ENCODE measurements at places on chromosomes 5 and 9.

DNA sequence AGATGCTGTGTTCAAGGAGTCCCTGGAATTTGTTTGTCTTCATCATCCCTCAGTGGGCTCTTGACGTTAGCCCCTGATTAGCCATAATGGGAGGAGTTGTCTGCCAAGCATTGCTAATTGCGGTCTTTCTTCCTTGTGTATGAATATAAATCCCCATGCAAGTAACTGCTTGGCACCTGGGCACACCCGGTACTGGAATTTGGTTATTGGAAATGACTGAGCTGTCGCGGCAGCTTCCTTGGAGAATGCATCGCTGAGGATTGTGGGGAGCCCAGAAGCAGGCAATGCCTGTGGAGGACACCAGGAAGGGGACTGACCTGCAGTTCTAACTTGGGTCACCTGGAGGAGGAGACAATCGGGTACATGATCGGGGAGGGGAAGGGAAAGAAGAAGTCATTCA, 53.3 kb upstream of the CTSL start:
- no peak for DNase-seq

DNA sequence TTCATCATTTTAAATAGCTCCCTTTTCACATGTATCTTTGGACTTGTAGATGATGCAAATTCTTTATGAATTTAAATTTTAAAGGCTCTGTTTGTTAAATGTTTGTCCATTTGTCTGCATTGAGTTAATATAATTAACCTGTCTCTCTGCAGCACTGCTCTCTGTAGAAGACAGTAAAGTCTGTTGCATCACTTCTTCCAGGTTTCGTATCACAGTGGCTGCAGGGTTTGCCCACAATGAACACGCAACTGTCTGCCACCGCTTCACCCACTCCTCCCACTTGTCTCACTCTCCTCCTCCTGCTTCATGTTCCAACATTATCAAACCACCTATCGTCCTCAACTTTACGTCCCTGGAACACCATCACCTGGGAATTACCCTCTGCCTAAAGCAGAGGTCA, 231.3 kb upstream of the SLC30A5 start:
- DNase-seq = no peak

- DNase-seq = no peak
These were observed 580.7 kb downstream of the KIF4B start for GRCh38 chr5:155594270-155594669.

- DNase-seq = no peak
These were observed 1313.5 kb upstream of the WWC1 start for GRCh38 chr5:166977911-166978422.

DNA sequence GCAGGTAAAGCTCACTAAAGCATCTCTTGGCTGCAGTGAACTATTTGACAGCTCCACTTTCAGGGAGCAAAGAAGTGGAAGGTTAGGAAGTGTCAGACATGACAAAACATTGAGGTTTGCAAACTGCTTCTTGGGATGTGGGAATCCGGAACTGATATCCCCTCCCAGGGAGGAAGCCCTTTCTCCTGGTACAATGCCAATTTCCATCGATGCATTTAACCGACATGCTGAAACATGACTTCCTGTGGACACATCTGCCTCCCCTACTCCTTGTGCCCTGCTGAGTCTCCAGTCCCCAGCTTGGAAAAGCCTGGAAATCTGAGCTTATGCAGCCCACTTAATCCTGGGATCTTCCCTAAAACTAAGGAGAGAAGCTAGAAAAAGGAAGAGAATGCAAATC, 323.1 kb upstream of the DAP start:
- no peak for DNase-seq

DNA sequence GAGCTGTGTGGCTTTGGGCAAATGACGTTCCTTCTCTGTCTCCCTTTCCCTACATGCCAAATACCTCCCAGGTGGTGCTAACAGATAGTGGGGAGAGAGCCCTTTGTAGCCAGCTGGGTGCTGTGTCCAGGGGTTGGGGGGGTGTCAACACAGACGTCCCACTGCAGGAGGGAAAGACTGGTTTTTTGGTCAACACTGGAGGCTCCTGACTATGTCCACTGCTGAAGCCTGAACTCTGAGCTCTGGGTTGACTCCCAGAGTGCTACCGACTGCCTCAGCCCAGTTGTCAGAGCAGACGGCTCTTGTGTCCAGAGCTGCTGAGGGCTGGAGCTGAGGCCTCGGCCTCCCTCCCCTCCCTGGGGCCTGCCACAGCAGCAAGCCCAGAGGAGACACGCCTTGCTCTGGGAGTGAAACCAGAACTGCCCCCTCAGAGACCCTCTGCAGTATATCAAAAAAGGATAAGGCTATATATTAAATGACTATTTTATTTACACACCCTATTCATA, 14.8 kb upstream of the SLC25A51 start:
- no peak for DNase-seq

GRCh38 chr5:113005454-113005853, 28.9 kb downstream of the DCP2 start:
- DNase-seq = no peak

GRCh38 chr9:117407436-117408022, 7.3 kb downstream of the ASTN2 start:
- no peak for DNase-seq
